ENCODE measurements at places on chromosomes 16 and 17.

DNA sequence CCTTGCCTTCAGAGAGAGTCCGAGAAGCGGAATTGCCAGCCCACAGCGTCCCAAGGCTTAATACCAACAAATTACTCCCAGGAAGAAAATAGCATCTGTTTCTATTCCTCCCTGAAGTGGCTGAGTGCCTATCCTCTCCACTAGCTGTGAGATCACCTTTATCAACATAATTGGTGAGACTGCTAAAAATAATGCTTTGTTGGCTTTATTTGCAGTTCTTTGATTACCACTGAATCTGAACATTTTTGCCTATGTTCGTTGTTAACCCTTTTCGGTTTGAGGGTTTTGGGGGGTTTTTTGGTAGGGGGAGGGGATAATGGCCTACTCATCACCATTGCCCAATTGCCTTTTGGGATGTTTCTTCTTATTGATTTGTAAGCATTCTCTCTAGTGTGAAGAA is 31.0 kb downstream of the MMP15 start:
- no peak for DNase-seq

DNA sequence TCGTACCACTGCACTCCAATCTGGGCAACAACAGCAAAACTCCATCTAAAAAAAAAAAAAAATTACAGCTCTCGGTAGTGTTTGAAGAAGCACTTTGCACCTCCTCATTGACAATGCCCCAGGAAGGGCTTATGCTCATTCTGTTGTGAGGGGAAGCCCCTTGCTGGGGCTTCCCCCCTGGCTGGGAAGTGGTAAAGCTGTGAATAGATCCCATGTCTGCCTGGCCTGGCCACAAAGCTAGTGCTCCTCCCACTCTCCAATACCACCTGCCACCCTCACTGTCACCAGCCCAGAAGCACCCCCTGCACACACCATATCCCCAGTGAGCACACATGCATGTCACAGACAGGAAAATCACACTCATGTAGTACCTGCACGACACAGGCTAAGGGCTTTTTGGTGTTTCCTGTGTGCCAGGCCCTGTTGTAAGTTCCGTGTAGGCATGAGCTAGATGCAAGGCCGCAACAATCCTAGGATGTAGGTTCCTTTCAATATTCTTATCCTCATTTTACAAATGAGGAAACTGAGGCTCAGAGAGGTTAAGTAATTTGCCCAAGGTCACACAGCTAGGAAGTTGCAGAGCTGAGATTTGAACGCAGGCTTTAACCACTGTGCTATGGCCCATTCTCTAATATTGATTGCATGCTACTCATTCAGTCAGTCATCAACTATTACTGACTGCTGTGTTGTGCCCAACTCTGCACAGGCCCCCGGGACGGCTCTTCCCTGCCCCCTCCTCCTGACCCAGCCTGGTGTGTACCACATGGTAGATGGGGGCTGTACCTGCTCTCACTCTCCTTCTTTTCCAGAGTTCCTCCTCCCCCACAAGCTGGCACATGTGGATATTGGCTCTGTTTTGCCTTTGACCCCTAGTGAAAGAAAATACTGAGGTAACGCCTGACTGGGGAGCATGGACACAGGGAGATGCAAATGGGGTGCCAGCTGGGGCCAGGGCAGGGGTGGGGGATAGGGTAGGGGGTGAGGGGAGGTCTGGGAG is 11.9 kb upstream of the COL1A1 start:
- DNase-seq, result peak; percentile 25

- DNase-seq, result no peak
These were observed 59.3 kb downstream of the SPECC1 start for GRCh38 chr17:20068445-20068844.

DNA sequence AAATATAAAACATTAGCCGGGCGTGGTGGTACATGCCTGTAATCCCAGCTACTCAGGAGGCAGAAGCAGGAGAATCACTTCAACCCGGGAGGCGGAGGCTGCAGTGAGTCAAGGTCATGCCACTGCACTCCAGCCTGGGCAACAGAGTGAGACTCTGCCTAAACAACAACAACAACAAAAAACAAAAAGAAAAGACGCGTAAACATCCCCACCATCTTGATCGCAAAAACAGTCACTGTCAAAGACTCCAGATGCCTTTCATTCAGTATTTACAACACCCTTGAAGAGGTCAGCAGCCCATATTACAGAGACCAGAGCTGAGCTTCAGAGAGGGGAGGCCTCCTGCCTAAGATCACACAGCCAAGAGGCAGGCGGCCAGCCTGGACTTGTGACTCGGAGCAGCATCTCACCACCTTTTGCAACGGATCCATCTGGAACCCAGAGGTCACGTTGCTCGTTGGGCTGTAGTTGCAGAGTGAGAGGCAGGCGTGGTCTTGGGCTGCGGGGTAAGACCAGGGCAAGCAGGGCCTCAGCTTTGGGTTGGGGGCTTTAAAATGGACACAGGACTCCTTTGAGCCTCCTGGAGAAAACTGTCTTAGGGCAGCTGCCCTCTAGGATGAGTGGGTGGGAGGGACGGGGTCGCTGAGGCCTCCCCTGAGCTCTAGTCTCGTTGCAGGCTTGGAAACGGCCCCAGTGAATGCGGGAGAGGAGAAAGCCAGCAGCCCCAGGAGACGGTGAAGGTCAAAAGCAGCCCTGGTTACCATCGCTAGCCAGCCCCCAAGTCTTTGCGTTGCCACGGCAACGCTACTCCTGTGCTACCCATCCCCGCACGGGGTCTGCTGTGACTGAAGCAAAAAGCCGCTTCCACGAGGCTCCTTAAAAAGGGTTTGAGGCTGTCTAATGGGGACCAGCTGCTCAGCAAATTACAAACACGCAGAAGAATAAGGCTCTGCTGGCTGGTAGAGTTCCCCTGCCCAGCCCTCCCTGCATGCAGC is 26.1 kb downstream of the LGALS3BP start:
- no peak for DNase-seq

DNA sequence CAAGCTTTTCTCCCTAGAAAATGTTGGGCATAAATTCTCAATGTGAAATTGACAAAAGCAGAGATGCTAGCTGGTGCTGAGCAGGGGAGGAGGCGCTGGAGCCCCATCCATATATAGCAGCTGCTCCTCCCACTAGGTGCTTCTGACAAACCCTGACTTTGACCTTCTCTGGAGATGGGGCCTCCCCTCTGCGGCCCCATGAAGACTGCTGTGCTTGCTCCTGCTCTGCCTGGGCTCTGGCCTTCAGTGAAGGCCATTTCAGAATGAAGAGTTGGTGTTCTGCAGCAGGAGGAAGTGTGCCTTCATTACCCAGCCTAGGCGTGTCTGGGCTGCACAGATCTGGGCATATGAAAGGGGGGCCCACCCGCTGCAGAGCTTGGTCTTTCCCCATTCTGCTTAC is 29.7 kb downstream of the ASIC2 start:
- DNase-seq, result no peak

DNA sequence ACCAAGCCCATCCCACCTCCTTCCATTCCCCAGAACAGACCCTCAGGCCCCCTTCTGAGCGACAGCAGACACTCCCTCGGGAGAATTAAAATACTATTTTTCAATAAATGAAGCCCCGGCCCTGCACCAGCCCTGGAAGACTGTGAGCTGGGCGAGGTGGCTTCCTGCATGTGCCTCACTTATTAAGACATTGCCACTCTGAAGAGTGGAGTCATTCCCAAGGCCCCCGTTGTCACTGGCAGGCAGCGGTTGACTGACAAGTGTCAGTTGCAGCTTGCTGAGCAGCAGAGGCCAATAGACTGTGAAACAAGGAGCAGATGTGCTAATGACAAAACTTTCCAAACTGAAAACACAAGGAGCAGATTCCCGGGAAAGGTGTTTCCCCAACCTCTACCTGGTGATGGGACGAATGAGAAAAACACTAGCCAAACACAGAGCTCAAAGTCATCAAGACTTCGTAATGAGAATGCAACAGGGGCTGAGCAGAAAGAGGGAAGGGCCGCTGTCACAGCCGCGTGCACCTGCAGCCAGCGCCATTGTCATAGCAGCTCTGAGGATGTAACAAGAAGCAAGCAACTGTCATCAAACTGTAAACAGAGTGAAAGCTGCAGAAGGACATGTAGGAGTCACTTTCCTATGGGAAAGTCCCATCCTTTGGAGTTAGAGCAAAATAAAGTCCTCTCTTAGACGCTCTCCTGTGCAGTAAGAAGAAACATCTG is 232.1 kb downstream of the C16orf78 start:
- no peak for DNase-seq

GRCh38 chr17:20059728-20060188 is 50.6 kb downstream of the SPECC1 start:
- no peak for DNase-seq

DNA sequence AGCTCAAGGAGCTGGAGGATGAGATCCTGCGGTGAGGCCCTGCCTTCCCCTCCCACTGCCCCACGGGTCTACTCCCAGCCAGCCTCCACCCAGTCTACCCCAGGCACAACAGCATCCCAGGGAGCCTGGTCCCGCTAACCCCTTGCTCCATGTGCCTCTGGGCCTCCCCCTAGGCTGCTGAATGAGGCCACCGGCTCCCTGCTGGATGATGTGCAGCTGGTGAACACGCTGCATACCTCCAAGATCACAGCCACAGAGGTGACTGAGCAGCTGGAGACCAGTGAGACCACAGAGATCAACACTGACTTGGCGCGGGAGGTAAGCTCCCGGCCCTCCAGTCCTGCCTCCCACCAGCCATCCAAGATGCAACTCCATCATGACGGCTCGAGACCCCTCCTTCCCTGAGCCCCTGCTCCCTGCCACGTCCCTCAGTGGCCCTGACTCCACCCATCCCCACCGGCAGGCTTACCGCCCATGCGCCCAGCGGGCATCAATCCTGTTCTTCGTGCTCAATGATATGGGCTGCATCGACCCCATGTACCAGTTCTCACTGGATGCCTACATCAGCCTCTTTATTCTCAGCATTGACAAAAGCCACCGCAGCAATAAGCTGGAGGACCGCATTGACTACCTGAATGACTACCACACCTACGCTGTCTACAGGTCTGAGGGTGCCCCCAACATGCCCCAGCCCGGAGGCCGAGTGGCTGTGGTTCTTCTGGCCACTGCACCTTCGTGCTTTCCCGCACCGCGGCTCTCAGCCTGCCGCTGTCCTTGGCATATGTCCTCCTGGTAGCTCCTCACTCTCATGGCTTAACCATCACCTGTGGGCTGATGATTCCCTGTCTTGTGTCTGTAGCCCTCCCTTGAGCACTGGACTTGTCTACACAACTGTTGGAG is 15.0 kb upstream of the KDM6B start:
- no peak for DNase-seq

DNA sequence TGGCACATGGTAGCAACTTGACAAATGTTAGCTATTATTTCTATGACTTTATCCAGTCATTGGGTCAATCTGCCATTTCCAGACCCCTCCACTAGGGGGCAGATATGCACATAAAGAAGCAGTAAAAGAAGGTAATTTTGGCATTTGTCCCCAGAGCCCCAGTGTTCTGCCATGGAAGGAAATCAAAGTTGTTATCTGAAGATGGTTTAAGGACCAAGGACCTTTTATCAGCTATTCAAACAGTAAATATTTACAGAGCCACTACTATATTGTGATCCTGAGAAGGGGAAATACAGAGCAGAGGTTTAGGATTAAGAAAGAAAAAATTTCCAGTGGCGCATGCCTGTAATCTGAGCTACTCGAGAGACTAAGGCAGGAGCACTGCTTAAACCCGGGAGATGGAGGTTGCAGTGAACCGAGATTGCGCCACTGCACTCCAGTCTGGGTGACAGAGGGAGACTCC is 20.0 kb downstream of the TRAF4 start:
- peak; percentile 33 for DNase-seq

DNA sequence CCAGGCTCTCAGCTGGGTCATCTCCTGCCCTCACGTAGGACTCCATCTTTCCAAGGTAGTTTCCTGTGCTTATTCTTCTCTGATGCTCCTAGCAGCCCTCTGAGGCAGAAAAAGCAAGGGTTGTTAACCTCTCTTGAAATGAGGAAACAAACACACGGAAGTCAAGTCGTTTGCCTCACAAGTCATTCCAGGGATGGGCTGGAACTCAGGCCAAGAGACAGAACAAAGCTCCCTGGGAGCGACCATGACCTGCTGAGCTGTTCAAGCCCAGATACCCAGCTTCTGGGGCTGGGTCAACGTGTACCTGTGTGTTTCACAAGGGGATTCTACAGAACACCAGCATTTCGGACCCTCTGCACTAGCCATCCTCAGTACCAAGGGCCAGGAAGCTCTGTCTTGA is 28.1 kb downstream of the SRL start:
- no peak for DNase-seq

DNA sequence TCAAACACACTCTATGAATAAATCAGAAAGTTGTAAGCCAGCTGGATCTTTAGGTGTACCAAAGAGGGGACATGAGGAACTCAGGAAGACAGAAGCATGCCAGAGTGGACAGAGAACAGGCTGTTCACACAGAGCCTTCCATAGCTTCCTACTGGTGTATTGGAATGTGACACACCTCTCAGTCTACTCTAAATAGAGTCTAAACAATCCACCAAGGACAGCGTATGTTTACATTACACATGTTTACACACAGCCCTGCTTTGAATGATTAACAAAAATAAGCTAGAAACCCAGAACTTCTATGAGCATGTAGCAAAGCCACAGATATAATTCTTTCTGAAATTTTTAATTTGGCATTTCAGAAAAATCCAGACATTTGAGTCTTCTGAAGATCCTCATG is 1279.0 kb upstream of the CDH8 start:
- no peak for DNase-seq

All from RCC 7860 (cell line).